ENCODE measurements at places on chromosomes 1 and 21.

DNA sequence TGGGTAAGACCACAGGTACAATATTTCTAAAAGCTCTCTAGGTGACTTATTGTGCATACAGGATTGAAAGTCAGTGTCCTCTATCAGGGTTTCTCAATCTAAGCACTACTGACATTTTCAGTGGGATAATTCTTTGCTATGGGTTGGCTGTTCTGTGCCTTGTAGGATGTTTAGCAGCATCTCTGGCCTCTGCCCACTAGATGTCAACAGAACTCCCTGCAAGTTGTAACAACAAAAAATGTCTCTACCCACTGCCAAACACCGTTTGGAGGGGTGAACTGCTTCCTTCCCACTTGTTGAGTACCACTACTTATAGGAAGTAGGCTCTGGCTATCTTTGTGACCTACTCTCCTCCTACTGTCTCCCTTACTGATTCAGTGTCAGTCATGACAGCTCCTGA lies 90.1 kb upstream of the ZRANB2 start:
- DNase-seq: no peak

GRCh38 chr1:165928075-165928731 lies 100.8 kb downstream of the UCK2 start:
- peak; percentile 67 for DNase-seq

DNA sequence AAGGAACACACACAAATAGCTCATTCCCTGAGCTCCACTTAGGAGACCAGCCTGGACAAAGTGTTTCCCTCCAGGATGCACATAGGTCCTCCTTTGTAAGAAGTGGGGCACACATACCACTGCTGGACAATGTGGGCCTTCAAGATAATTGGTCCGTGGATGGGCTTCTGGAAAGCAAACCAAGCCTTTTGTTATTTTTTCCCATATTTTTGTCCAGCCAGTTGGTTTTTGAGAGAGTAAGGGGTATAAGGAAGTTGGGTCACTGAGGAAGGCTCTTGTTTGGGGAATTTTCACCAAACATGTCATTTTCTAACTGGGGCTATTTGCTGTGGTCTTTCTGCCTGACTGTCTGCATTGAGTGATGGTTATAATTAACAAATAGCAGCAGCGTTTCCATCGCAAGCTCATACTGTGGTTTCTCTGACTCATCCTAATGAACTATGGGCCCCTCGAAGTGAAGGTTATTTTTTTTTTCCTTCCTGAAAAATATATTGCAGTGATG lies 306.3 kb upstream of the DUSP10 start:
- DNase-seq: no peak

DNA sequence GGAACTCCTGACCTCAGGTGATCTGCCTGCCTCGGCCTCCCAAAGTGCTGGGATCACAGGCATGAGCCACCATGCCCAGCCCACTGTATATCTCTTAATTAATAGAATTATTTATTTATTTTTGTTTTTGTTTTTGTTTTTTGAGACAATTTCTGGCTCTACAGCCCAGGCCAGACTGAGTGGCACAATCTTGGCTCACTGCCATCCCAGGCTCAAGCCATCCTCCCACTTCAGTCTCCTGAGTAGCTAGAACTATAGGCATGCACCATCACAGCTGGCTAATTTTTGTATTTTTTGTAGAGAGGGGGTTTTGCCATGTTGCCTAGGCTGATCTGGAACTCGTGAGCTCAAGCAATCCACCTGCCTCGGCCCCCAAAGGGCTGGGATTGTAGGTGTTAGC lies 15.7 kb upstream of the WDTC1 start:
- no peak for DNase-seq

- DNase-seq: no peak
Observed at GRCh38 chr1:98058676-98059075, 137.8 kb upstream of the DPYD start.

DNA sequence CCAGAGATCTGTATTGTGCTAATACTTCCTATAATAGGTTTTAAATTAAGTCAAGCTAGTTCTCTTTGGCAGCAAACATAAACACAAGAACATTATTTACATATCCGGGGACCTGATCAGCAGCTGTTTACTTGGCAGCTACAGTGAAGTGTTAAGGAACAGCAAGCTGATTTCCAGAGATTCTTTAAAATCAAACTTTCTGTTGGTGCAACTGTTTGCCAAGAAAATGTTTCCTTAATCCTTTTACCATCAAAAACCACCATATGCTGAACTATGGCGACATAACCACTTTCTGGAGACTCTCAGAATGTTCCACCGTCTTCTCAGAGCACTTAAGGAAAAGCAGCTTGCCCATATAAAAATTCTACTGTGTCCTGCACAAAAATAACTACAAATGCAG lies 107.0 kb upstream of the KRTAP19-8 start:
- no peak for DNase-seq

- no peak for DNase-seq
Observed at GRCh38 chr1:114668784-114669561, 876 bp downstream of the DENND2C start.

- no peak for DNase-seq
Observed at GRCh38 chr1:230790026-230790425, 42.8 kb downstream of the CAPN9 start.

- peak; percentile 10 for DNase-seq
Observed at GRCh38 chr1:54487571-54488050, 60.4 kb upstream of the ACOT11 start.

DNA sequence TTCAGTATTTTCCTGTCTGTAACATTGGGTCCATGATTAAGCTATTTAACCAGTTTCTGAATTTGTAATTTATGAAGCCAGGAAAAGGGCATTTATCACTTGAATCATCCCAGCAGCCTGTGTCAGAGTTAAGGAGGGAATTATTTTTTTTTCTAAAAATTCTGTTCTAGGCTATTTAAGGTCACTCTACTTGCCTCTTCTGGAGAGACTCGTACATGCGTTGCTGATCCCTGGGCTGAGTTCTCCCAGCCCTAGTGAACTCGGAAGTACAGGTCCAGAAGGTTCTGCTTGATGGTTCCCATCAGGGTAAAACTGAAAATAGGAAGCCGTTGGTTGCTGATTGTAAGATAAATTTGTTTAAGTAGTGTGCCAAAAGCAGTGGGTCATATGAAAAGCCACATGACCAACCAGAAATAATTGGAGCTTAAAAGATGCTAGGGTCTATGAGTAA lies 90.7 kb downstream of the GPR88 start:
- DNase-seq: no peak

GRCh38 chr1:198623752-198624647 lies 14.8 kb upstream of the PTPRC start:
- DNase-seq: no peak

GRCh38 chr1:63773815-63774616 lies at the start of gene ROR1:
Gene ROR1, plus strand, starts transcription at chr1:63774017.
- DNase-seq: peak; percentile 72

GRCh38 chr21:31483146-31483545 lies 139.1 kb upstream of the TIAM1 start:
- DNase-seq: no peak

DNA sequence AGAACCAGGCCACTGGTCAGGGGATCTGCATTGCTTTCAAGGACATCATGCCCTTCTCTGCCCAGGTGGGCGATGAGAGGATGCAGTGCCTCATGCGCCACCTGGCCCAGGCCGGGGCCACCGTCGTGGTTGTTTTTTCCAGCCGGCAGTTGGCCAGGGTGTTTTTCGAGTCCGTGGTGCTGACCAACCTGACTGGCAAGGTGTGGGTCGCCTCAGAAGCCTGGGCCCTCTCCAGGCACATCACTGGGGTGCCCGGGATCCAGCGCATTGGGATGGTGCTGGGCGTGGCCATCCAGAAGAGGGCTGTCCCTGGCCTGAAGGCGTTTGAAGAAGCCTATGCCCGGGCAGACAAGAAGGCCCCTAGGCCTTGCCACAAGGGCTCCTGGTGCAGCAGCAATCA lies 5.0 kb upstream of the ZBTB48 start:
- no peak for DNase-seq

GRCh38 chr1:10980841-10981727 lies 31.4 kb upstream of the TARDBP start:
- no peak for DNase-seq

GRCh38 chr1:18531503-18531845 lies 50.7 kb downstream of the KLHDC7A start:
- DNase-seq: no peak

DNA sequence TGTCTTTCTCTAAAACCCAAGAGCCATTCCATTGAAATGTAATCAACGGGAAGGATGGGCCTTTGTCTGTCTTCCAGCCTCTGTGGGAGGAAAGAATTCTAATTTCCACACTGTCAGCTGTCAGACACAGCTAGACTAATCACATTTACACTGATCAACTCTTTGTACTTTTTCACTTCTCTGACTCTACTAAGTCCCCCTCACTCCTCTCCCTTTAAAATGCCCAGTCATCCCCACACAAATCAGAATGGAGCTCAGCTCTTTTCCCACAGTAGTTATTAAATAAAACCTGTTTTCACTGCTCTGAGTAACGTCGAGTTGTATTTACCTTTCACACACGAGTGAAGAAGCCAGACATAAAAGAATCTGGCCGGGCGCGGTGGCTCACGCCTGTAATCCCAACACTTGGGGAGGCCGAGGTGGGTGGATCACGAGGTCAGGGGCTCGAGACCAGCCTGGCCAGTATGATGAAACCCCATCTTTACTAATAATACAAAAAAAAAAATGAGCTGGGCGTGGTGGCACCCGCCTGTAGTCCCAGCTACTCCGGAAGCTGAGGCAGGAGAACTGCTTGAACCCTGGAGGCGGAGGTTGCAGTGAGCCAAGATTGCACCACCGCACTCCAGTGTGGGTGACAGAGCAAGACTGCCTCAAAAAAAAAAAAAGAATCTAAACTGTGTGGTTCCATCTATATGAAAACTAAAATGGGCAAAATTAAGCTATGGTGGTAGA lies 13.3 kb downstream of the ZBTB8OS start:
- DNase-seq: no peak

DNA sequence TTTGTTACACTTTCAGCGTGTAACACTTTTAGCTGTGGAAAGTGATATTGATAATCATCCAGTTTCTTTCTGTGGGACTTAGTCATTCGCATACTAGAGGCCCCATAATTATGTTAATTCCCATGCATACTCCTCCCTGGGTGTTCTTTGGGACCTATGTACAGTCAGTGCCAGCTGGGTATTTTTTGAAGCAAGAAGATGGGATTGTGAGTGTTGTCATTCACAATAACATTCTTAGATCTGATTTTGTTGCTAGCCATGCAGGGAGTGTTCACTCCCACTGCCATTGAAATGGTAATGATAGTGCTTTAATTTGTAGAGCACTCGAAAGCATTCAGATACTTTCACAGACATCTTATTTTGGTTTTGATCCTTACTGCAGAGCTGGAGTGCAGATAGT lies 11.6 kb downstream of the SARS1 start:
- DNase-seq: no peak

- no peak for DNase-seq
Observed at GRCh38 chr1:20819818-20820217, 32.7 kb upstream of the HP1BP3 start.

GRCh38 chr1:75083848-75084514 lies 50.2 kb upstream of the LHX8 start:
- DNase-seq: no peak

- no peak for DNase-seq
Observed at GRCh38 chr1:213586587-213586972, 401.2 kb upstream of the PROX1 start.

DNA sequence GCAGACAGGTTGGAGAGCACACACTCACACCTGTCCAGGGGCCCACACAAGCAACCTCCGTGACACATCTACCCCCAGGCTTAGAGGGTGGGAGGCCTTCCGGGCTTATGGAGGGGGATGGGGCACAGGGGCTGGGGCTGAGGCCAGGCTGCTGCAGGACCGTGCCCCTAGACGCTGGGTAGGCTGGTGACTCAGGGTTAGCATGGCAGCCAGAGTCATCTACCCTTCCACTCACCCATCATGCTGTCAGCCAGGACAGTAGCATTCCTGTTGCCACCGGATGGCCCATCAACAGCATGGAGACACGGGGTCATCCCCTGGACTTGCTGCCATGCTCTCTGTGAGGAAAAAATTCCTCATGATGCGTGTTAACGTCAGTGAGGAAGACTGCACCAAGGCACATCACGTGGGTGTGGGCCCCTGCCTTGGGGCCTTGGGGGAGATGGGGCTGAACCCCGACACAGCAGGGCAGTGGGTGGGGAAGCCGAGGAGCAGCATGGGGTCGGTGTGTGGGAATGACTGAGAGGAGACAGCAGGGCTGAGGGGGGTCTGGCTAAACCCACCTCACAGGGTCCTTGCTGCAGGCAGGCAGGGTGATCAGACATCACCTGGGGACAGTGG lies 52.8 kb downstream of the WNT9A start:
- no peak for DNase-seq

DNA sequence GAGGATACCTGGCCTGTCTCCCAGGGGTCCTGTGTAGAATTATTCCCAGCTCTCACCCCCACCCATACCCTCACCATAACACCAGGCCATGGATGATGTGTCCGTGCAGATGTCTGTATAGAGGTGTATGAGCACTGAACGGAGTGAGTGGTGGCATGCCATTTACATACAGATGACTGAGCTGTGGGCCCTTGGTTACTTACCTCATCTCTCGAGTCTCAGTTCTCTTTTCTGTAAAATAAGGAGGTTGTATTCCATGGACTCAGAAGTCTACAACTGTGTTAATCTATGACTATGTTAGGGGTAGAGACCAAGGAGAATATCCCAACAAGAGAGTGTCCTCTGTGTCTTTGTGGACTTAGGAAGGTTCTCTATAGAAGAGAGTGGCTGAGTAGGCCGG lies 65.6 kb upstream of the CD1D start:
- no peak for DNase-seq

- peak; percentile 29 for DNase-seq
Observed at GRCh38 chr1:28971980-28972771, 57.8 kb downstream of the EPB41 start.

DNA sequence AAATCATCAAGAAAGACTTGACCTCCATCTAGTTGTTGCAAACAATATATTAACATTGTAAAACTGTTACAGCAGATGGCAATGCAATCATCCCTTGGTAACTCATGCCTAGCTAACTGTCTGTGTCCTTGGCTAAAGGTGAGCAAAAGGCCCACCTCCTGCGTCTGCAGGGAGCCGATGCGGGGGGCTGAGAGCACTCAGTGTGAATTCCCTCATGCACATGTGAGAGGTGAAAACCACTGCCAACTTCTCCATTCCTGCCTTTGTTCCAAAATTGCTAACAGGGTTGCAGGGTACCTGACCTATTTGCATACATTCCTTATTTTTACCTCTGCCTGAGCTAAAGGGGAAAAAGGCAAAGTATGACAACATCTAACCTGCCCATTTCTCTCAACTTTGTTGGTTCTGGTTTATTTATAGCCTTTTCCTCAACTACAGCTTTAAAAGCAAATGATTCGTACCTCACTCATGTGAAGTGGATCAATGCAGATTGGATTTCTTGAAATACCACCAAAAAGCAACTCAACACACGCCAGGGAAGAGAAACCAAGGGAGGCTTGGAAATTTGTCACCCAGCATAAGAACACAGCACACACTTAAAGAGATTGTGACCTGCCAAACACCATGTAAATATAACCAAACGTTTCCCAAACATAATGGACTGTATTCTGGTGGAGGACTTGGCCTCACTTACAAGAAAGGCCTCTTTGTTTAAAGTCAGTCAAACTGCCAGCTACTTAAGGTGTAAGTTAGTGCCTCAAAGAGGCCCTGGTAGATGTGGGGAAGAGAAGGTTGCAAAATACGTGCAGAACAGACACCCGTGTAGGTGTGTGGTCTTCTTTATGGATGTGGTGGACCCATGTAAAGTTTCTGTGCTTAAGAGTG lies 651.0 kb downstream of the SMYD3 start:
- DNase-seq: no peak
